Cardiac muscle cell (in vitro differentiated cells and primary cell): ENCODE measurements at places on chromosomes 3 and 15. TPM values are rescaled to one million over a fixed set of nuclear protein-coding genes. Genes with fewer than 3 reads are reported as not detected.

SOX14 gene
- not detected in 2 replicates for total RNA-seq

TMCO5A gene
- total RNA-seq: not detected in 2 replicates

GOLGA6L10 gene
- 0.12 and 0.28 TPM in 2 replicates for total RNA-seq

STRIT1 gene
- not detected in 2 replicates for total RNA-seq

LINGO1 gene
- 21.8 and 31.8 TPM in 2 replicates for total RNA-seq

SLC28A1 gene
- 0.24 and 0.81 TPM in 2 replicates for total RNA-seq

CD276 gene
- total RNA-seq: 119 and 172 TPM in 2 replicates

RLBP1 gene
- total RNA-seq: not detected in 2 replicates

TUBGCP4 gene
- total RNA-seq: 7.1 and 10.7 TPM in 2 replicates

SAMMSON gene
- 0.06 TPM in 1 of 2 replicates, not detected in the other for total RNA-seq

LDHAL6B gene
- total RNA-seq: not detected in 2 replicates

CELSR3 gene
- total RNA-seq: 5.4 and 5.9 TPM in 2 replicates

- H3K27me3 ChIP-seq: no peaks in the 10 kb centered on the region
- DNase-seq: no peak
- H3K27ac ChIP-seq: no peak overlapping the region
- H3K4me3 ChIP-seq: no peak overlapping the region
- peaks cover 93% of the 10 kb centered on the region for H3K36me3 ChIP-seq
- no peaks in the 10 kb centered on the region for H3K4me1 ChIP-seq
Observed at GRCh38 chr3:9448643-9449042, 51.2 kb downstream of the SETD5 start.

- H3K4me1 ChIP-seq: no peaks in the 10 kb centered on the region
- no peaks in the 10 kb centered on the region for H3K27me3 ChIP-seq
- no peak overlapping the region for H3K27ac ChIP-seq
- no peak overlapping the region for H3K4me3 ChIP-seq
Observed at GRCh38 chr3:112365035-112365434, 32.1 kb downstream of the CD200 start.

DNA sequence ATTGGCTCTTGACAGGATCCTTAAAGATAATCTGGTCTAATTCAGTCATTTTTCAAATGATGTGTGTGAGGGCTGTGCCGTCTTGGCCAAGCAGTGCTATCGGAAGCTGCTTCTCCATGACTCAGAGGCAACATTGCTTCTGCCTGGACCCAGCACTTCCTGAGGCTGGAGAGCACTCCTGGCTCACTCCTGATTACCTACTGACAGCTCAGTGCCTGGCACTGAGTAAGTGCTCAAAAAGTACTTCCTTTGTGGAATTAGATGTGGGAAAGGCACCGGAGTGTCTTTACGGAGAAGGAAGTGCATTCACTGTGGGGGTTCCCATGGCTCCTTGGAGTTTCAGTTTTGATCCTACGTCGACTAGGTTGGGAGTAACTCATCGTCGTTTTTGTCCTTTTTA, 86.9 kb upstream of the UBE3A start:
- no peaks in the 10 kb centered on the region for H3K4me1 ChIP-seq
- no peak for DNase-seq
- no peaks in the 10 kb centered on the region for H3K27me3 ChIP-seq
- no peak overlapping the region for H3K27ac ChIP-seq

DNA sequence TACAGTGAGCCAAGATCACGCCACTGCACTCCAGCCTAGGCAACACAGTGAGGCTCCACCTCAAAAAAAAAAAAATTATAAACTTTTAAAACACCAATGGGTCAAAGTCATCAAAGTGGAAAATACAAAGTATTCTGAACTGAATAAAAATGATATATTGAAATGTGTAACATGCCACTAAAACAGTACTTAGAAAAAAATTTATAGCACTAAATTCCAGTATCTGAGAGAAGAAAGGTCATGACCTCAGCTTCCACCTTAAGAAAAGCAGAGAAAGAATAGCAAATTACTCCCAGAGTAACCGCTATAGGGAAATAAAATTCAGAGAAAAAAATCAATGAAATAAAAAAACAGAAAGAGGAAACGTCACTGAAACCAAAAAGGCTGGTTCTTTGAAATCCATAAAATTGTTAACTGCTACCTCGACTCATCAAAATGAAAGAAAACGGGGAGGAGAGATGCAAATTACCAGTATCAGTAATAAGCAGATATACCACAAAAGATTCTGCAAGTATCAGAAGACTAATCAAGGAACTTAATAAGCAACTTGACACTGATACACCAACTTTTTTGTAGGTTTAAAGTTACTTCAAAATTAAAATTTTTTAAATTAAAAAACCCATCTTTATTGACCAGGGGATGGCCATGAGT, 20.8 kb downstream of the ATP13A3 start:
- H3K36me3 ChIP-seq: no peaks in the 10 kb centered on the region
- no peak overlapping the region for H3K4me3 ChIP-seq
- peaks cover 9% of the 10 kb centered on the region for H3K4me1 ChIP-seq
- no peak overlapping the region for H3K27ac ChIP-seq

GRCh38 chr3:72559385-72559784, 288.9 kb downstream of the SHQ1 start:
- H3K27ac ChIP-seq: no peak overlapping the region
- H3K4me1 ChIP-seq: peaks cover 7% of the 10 kb centered on the region
- no peak for DNase-seq
- H3K4me3 ChIP-seq: no peak overlapping the region
- no peaks in the 10 kb centered on the region for H3K27me3 ChIP-seq
- no peaks in the 10 kb centered on the region for H3K36me3 ChIP-seq

- no peaks in the 10 kb centered on the region for H3K36me3 ChIP-seq
- no peak overlapping the region for H3K27ac ChIP-seq
- no peaks in the 10 kb centered on the region for H3K27me3 ChIP-seq
- no peaks in the 10 kb centered on the region for H3K4me1 ChIP-seq
- H3K4me3 ChIP-seq: no peak overlapping the region
Observed at GRCh38 chr15:28017423-28017924, 81.6 kb downstream of the OCA2 start.

DNA sequence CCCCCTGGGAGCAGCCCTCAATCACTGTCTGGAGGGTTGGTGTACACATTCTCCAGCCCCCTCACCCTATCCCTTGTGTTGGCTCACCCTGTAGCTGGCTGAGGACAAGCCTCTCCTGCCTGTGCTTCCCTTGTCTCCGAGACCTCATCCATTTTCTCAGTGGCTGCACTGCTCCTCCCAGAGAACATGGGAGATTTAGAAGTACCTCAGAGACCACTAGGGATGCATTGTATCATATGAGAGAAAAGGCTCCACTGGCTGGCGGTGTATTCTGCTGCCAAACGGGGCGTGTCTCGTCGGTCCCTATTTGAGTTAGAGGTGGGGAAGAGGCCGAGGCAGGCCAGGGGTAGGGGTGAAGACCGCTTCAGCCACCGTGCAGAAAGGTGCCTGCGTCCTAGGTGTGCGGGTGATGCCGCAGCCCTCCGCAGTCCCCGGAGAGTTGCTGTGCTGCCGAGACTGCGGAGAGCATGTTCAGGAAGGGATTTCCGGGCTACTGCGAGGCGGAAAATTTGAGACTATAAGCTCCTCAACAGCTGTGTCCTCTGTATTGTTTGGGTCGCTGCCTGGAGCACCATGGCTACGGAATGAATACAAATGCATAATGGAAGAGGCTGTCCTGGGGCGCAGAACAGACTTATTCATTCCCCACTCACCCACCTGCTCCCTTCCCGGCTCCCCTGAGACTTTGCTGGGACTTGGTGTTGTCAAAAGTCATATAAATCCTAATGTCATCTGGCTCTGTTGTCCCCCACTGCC, 43.8 kb downstream of the SPSB4 start:
- no peaks in the 10 kb centered on the region for H3K27me3 ChIP-seq
- peaks cover 27% of the 10 kb centered on the region for H3K4me1 ChIP-seq
- no peaks in the 10 kb centered on the region for H3K36me3 ChIP-seq

- H3K4me3 ChIP-seq: no peak overlapping the region
- peaks cover 14% of the 10 kb centered on the region for H3K36me3 ChIP-seq
- peak overlapping the region; percentile 25 for H3K27ac ChIP-seq
- peaks cover 22% of the 10 kb centered on the region for H3K4me1 ChIP-seq
- DNase-seq: no peak
Observed at GRCh38 chr3:46926039-46926438, 48.5 kb downstream of the PTH1R start.

DNA sequence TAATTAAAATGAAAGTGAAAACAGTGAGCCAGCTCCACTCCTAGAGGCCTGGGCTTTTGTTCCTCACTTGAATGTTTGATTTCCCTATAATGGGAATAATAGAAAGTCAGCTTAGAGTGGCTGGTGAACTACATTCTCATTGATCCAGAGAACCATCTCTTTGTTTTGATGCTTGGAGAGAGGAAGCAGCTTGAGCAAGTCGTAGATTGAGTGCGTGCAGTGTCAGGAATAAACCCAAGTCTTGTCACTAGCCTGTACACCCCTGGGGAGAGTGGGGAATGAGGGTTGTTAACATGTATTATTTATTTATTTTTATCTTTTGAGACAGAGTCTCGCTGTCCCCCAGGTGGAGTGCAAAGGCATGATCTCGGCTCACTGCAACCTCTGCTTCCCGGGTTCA, 885 bp upstream of the LSG1 start:
- H3K4me3 ChIP-seq: peak overlapping the region; percentile 85
- no peaks in the 10 kb centered on the region for H3K36me3 ChIP-seq
- peak overlapping the region; percentile 98 for H3K27ac ChIP-seq
- H3K4me1 ChIP-seq: peaks cover 7% of the 10 kb centered on the region
- peaks cover 9% of the 10 kb centered on the region for H3K27me3 ChIP-seq
- DNase-seq: no peak

DNA sequence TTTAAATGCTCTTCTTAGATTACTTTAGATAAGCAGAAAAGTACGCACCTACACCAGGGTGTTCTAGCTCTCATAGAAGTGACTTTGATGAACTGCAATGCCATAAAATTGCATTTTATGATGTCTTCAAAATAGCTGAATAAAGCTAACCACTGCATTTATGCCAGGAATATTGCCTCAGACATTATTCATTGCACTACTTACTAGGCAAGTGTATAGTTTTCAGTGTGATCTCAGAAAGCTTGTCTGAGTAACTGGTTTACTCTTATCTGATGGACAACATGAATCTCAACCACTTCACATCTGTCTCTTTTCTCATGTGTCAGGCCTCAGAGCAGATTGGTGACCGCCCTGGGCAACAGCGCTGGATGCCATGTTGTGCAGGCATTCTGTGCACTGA, 119.3 kb upstream of the SLC2A2 start:
- H3K4me1 ChIP-seq: peaks cover 11% of the 10 kb centered on the region
- DNase-seq: no peak
- no peak overlapping the region for H3K27ac ChIP-seq
- H3K36me3 ChIP-seq: peaks cover 6% of the 10 kb centered on the region
- H3K4me3 ChIP-seq: no peak overlapping the region

DNA sequence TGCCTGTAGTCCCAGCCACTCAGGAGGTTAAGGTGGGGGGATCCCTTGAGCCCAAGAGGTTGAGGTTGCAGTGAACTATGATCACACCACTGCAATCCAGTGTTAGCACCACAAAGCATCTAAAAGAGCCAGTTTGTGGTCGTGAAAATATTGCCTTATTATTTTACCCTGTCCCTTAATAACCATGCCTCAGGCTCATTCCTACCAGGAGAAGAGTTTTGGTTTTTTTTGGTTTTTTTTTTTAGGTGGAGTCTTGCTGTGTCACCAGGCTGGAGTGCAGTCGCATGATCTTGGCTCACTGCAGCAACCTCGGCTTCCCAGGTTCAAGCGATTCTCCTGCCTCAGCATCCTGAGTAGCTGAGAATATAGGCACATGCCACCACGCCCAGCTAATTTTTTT, 17.9 kb upstream of the AVEN start:
- no peak overlapping the region for H3K27ac ChIP-seq
- peak; percentile 17 for DNase-seq
- no peaks in the 10 kb centered on the region for H3K27me3 ChIP-seq
- H3K4me3 ChIP-seq: no peak overlapping the region
- H3K36me3 ChIP-seq: no peaks in the 10 kb centered on the region

- no peak for DNase-seq
- no peak overlapping the region for H3K27ac ChIP-seq
- H3K27me3 ChIP-seq: no peaks in the 10 kb centered on the region
- no peaks in the 10 kb centered on the region for H3K36me3 ChIP-seq
- H3K4me3 ChIP-seq: no peak overlapping the region
Observed at GRCh38 chr3:112096176-112096575, 10.0 kb downstream of the C3orf52 start.

GRCh38 chr3:177606891-177607290, 409.6 kb upstream of the TBL1XR1 start:
- no peaks in the 10 kb centered on the region for H3K36me3 ChIP-seq
- H3K27ac ChIP-seq: no peak overlapping the region
- no peaks in the 10 kb centered on the region for H3K4me1 ChIP-seq
- no peak overlapping the region for H3K4me3 ChIP-seq
- DNase-seq: no peak
- no peaks in the 10 kb centered on the region for H3K27me3 ChIP-seq
